Foreskin fibroblast (primary cell): ENCODE measurements at places on chromosomes 1 and 21.

DNA sequence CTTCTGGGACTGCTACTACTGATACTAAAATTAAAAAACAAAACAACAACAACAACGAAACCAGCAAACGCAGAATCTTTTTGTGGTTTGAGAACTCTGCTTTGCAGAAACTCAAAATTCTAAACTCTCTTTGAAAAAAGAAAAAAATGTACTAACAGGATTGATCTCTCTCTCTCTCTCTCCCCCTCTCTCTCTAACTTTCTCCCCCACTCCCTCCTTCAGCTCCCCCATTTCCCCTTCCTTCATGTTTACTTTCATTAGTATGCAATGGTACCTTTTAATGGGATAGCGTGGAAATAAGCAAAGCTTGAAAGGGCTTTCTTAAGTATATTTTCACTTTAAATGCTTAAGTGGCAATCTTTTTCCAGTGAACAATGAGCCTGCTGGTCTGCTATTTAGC, 562.6 kb upstream of the ADGRL2 start:
- no peak for DNase-seq

DNA sequence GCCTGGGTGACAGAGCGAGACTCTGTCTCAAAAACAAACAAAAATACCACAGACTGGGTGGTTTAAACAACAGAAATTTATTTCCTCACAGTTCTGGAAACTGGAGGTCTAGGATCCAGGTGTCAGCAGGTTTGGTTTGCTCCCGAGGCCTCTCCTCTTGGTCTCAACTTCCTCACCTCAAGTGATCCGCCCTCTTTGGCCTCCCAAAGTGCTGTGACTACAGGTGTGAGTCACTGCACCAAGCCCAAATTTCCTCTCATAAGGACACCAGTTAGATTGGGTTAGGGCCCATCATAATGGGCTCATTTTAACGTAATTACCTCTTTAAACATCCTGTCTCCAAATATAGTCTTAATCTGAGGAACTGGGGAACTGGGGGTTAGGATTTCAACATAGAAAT, 35.5 kb downstream of the MFSD2A start:
- DNase-seq = no peak

DNA sequence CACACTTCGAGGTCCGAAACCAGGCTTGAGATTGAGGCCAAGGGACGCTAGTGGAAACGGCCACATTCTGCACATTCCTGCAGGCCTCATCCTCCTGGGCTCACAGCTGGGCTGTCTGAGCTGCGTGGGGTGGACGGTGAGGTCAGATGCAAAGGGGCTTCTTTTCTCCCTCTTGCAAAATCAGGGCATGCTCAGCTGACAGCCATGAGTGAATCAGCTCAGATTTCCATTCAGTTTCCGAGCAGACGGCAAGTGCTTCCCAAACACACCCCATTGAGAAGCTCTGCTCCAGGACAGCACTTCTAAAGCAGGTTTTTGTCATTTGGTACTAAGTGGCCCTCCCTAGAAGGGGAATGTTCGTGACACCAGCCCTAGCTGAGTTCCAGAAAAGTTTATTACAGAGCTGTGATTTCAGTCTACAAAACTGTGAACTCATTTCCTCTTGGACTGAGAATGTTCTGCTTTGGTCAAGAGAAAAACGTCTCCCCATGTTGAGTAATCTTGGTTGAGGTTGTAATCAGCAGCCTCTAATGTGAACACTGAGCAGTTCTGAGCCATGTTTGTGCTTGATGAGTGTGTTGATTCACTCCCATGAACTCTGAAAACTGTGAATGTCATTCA, 10.0 kb downstream of the PDPN start:
- DNase-seq = peak; percentile 14

DNA sequence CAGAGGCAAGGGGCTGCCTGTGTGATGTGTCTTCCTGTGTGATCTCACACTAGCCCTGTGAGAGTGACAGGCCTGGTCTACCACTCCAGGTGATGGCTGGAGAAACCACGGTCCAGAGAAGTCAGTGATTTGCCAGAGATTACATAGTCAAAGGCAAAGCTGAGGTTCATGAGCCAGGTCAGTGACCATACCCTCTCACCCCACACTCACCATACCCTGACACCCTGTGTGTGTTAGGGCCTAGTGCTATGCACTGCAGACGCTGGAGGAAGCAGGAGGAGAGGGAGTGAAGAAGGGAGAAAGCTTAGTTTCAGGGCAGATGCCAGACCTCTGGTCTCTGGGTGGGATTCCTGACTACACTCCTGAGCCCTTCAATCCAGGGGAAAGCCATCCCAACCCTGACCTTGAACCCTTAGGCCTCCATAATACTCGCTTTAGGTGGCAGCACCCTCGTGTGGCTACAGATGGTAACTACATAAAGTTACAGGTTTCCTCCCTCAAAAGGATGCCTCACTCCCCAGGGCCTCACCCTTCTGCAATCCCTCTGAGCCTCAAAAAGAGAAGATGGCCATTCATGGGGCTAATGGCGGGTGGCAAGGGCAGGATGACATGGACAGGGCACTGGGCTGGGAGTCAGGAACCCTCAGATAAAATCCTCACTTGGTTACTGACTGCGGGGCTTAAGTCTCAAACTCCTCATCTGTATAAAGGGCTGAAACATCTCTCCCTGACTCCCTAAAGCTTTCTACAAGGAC, 20.8 kb upstream of the SDC3 start:
- peak; percentile 33 for DNase-seq

DNA sequence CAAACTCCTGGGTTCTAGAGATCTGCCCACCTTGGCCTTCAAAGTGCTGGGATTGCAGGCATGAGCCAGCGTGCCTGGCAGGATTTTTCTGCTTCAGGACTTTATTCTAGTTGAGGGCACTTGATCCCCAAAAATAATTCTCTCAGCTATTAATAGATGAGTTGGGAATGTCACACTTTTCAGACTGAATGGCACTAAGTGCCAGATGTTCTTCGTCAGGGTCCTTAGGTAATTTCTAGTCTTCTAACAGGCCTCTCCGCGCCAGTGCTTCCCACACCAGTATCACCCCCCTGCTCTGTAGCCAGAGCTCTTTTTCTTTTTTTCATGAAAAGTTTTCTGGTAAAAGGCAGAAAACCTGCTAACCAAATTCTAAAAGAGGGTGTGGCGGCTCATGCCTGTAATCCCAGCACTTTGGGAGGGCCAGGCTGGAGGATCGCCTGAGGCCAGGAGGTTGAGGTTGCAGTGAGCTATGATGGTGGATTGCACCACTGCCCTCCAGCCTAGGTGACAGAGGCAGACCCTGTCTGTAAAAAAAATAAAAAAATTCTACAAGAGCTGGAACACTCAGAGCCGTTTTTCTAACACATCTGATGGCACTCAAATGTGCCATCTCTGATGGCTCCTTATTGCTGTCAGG, 6.1 kb upstream of the SARS1 start:
- no peak for DNase-seq

GRCh38 chr1:151145304-151146071, 943 bp downstream of the SEMA6C start:
- DNase-seq = no peak

- no peak for DNase-seq
Measured at GRCh38 chr1:230836793-230837192, 31.5 kb downstream of the C1orf198 start.

DNA sequence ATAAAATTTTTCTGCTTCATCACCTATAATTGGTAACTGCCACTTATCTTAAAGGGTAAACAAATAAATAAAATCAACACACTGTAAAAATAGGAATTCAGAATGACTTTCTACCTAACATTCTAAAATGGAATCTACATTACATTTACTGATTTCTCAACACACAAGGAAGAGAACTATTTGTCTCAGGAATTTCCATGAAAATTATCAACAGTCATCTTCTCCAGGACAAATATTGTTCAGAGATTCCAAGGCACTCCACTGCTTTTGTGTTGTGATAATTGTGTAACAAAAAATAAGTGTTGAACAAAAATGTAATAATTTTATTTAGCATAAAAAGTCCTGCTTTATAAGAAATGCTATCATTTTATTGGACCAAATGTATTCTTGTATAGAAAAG, 7.3 kb downstream of the ODF2L start:
- DNase-seq = no peak

DNA sequence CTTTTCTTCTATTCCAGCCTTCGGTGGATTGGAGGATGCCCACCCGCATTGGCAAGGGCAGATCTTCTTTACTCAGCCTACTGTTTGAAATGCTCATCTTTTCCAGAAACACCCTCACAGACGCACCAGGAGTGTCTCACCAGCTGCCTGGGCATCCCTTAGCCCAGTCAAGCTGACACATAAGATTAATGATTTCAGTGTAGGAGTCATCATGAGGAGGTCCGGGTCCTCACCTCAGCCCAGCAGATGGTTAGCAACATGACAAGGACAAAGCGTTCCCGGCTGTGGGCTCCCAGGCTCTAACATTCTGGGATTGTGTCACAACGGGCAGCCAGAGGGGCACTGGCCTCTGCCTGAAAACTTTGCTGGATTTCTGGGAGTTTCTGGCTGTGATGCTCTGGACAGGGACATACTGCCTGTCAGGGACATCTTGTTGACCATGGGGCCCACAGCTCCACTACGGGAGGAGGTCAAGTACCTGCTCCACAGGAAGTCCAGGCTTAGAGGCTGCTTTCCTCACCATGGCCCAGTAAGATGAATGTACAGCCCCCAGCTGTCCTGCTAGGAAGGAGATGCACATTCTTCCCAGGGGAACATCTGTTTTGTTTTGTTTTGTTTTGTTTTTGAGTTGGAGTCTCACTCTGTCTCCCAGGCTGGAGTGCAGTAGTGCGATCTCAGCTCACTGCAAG, 204.0 kb upstream of the COA6 start:
- no peak for DNase-seq

DNA sequence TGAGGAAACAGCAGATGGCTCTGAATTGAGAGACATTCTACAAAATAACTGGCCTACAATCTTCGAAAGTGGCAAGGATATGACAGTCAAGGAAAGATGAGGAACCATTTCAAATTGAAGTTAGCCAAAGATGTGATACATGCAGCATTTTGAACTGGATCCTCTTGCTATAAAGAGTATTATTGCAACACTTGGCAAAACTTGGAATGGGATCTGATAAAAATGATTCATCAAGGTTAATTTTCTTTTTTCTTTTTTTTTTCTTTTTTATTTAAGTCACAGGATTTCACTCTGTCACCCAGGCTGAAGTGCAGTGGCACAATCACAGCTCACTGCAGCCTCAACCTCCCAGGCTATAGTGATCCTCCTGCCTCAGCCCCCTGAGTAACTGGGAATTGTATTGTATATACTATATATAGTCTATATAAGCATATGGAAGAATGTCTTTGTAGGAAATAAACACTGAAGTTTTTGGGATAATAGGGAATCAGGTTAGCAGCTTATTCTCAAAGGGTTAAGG, 49.8 kb upstream of the GJA8 start:
- no peak for DNase-seq

- DNase-seq = no peak
Measured at GRCh38 chr1:115702959-115703358, 61.2 kb downstream of the VANGL1 start.

GRCh38 chr1:13967707-13968106, 267.7 kb downstream of the PRDM2 start:
- DNase-seq = no peak
